HT1080 (cell line): ENCODE measurements at places on chromosomes 2 and 18. TPM values are rescaled to one million over a fixed set of nuclear protein-coding genes. Genes with fewer than 3 reads are reported as not detected.

The LIMS4 gene
- total RNA-seq: 0.18 and 0.63 TPM in 2 replicates

The VIT gene
- total RNA-seq: not detected in 2 replicates

The MEP1B gene
- not detected in 2 replicates for total RNA-seq

The REG3A gene
- not detected in 2 replicates for total RNA-seq

The TMEM237 gene
- total RNA-seq: 19.5 and 23.2 TPM in 2 replicates

The PLGLB1 gene
- 0.17 TPM in 1 of 2 replicates, not detected in the other for total RNA-seq

The MTA3 gene
- total RNA-seq: 14.0 and 24.0 TPM in 2 replicates

The RAMP1 gene
- total RNA-seq: 0.53 TPM in 1 of 2 replicates, not detected in the other

The ATP6V1C2 gene
- total RNA-seq: 0.03 TPM in 1 of 2 replicates, not detected in the other

The AKAIN1 gene
- not detected in 2 replicates for total RNA-seq

The CNDP1 gene
- 0.23 TPM in 1 of 2 replicates, not detected in the other for total RNA-seq

The PRKAG3 gene
- not detected in 2 replicates for total RNA-seq

The SERPINB10 gene
- total RNA-seq: not detected in 2 replicates

The PAX8 gene
- 5.9 and 11.3 TPM in 2 replicates for total RNA-seq

The TUBA3E gene
- 11.1 and 14.6 TPM in 2 replicates for total RNA-seq

The SLC14A1 gene
- 37.6 and 44.9 TPM in 2 replicates for total RNA-seq

The SLC8A1 gene
- 8.3 and 8.8 TPM in 2 replicates for total RNA-seq

The CRYGC gene
- 0.17 TPM in 1 of 2 replicates, not detected in the other for total RNA-seq

The GPAT2 gene
- total RNA-seq: not detected in 2 replicates

The ZDBF2 gene
- 5.0 and 5.3 TPM in 2 replicates for total RNA-seq

The CFAP65 gene
- total RNA-seq: not detected in 2 replicates

The SMIM21 gene
- total RNA-seq: not detected in 2 replicates
